Inflammatory macrophage treated with lipopolysaccharide for 4 hours (primary cell): ENCODE measurements at places on chromosomes 6 and 20.

DNA sequence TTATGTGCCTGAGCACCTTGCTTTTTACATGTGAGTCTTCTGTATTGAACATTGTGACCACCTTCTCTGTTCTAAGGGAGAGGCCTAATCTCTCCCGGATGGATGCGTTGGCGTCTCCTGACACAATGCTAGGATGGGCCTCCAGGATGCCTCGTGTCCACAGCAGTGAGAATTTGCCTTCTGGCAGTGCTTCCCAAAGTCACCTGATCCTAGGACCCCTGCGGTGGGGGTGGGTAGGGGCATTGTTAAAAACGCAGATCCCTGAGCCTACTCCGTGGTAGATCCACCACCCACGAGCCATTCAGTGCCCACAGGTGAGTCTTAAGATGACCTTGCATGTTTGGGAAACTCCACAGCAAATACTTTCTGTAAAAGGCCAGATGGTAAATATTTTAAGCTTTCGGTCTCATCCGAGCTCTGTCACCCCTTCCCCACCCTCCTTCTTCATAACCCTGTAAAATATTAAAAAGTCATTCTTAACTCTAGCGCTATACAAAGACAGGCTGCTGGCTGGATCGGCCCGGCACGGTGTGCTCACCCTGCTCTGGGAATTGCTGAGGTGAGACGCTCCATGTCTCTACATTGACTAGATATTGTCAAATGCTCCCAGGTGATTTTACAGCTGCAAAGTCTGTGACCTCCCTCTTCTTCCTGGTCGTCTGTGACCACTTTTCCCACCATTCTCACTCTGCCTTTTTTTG lies 106.7 kb upstream of the IYD start:
- no peak for DNase-seq

GRCh38 chr20:46774236-46774635 lies 64.8 kb downstream of the SLC2A10 start:
- no peak for DNase-seq

DNA sequence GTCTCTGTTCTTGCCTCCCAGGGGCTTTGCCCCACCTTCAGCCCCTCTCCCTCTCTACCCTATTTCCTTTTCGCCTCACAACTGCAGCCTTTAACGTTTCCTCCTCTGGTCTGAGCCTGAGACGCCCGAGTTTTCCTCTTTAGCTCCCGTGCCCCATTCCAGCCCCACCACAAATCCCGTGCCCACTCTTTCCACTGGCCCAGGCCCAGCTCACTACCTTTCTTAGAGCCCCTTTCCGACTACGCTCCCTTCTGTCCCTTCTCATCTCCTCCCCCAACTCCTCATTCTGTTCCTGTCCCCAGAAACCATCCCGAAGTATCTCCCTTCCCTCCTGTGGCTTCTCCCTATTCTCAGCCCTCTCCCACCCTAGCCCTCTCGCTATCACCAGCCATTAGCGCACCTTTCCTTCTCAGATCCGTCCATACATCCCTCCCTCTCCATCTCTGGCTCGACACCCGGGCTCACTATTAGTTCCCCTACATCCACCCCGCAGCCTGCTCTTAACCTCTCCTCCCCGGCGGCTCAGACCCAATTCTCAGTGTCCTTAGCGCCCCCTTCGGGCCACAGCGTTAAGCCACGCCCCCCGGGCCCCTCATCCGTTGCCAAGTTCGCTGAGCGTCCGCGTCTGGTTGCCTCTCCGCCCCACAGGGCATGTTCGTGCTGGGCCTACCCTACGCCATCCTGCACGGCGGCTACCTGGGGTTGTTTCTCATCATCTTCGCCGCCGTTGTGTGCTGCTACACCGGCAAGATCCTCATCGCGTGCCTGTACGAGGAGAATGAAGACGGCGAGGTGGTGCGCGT lies 2.7 kb downstream of the SLC32A1 start:
- peak; percentile 25 for DNase-seq

DNA sequence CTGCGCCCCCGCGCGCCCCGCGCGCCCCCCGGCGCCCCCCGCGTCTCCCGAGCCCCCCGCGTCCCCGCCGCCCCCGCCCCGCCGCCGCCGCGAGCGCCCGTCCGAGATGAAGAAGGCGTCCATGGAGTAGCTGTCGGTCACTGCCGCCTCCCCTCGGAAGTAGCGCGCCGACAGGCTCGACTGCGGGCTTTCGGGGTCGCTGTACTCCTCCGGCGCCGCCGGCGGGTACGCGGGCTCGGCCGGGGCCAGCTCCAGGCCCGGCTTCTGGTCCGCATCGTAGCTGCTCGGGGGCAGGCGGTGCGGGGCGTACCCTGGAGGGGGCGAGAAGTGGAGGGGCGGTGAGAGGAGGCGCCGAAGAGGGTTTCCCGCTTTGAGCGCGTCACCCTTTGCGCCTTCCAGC lies 11.2 kb upstream of the SRXN1 start:
- no peak for DNase-seq

- peak; percentile 98 for DNase-seq
These were observed 10.1 kb upstream of the PYGB start for GRCh38 chr20:25237610-25238318.

DNA sequence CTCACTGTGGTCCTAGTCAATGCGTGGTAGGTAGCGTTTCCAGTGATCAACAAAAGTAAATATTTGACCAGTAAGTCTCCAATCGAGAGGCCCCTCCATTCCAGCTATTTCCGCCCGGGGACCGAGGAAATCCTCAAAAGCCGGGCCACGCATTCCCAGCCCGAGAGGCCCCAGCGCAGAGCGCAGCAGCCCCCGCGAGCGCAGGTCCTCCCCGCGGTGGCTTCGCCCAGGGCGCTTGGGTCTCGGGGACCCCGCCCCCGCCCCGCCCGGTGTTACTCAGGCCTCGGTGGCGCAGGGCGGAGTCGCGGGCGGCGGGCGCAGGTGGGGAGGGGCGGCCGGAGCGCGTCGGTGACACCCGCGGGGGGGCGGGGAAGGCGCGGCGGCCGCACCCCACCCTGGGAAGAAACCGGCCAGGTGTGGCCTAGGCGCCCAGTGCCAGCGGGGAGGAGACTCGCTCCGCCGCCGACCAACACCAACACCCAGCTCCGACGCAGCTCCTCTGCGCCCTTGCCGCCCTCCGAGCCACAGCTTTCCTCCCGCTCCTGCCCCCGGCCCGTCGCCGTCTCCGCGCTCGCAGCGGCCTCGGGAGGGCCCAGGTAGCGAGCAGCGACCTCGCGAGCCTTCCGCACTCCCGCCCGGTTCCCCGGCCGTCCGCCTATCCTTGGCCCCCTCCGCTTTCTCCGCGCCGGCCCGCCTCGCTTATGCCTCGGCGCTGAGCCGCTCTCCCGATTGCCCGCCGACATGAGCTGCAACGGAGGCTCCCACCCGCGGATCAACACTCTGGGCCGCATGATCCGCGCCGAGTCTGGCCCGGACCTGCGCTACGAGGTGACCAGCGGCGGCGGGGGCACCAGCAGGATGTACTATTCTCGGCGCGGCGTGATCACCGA lies at the start of gene DSP:
Gene DSP (plus strand): TSS at position 497 of the 890 bp plus-strand sequence. CDS start 245 bp downstream, at position 742.
- DNase-seq = no peak

DNA sequence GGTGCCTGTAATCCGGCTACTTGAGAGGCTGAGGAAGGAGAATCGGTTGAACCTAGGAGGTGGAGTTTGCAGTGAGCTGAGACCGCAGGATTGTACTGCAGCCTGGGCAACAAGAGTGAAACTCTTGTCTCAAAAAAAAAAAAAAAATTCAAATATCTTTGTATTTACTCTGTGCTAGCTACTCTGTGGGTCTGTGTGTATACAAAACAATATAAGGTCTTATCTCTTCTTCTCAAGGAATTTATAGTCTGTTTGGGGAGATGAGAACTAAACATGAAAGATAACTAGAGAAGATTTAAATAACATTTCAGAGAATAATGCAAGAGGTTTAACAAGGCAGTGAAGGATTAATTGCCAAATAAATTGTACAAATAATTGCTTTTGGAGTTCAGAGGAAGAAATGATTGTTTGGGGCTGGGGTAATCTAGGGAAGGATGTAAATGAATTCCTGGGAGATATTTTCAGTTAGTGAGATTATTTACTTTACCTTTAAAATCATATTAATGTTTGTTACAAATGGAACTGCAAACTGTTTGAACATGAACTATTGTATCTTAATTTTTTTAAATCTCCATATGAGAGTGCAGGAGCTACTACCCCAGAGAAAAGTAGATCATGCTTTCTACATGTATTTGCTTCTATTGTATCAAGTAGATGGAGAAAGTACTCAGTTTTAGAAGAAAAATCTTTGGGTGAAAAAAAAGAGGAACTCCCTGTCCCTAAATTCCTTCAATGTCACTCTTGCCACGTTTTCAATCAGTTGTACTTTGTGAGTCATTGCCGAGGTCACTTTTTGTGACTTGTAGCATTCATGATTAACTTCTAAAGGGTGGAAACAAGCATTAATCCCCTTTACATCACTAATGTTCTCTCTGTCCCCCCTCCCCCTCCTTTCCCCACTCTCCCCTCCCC lies 39.0 kb downstream of the NCOA3 start:
- DNase-seq = peak; percentile 74

DNA sequence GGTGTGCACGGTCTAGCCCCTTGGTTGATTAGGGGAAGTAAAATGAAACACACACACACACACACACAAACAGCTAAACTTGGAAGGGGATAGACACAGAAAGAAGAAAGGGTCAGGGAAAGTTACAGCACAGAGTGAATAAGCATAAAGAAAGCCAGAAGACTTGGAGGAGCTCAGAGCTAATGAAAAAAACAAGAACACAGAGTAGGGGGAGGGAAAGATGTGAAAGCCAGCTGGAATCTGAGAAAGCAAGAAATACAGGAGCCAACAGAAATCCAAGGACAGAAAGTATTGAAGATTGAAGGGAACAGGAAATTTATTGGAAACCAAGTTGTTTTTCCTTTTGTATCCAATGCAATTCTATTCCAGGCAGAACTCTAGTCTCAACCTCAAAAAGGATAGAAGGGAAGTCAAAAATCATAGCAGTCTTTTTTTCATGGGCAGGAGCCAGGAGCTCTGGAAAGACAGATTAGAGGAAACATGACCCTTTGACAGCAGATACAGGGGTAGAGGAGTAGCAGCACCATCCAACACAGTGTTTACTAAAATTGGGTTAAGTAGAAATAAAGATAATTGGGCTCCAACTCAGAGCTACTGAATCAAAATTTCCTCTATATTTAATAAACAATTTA lies 10.1 kb downstream of the HMGCLL1 start:
- DNase-seq = no peak

DNA sequence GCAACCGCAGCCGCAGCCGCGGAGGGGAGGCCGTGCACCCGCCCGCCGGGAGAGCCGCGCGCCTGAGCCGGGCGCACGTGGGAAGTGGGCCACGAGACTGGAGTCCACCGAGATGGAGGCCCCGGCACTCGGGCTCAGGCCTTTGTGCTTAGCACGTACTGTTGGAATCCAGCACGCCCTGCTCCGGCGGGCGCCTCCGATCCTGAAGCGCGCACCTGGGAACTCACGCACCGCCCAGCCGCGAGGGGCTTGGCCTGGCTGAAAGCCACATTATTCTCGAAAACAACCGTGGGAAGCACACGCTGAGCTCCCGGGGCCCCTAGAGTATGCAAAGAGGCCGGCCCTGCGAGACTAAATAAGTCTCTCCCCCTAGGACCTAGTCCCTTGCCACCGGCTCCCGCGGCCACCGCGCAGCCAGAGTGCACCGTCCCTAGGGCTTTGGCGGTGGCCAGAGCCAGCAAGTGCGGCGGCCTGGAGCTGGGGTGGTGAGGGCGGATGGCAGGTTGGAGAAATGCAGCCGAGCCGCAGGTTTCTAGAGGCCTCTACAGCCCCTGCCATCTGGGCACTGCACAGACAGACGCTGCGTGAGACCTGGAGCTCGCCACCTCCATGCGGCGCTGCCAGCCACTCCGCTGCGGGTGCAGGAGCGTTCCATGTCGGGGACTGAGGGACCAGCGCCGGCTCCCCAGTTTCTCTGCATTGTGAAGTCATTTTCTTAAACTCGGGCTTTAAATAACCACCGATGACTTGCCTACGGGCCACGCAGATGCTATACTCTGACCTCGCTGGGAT lies 42.0 kb upstream of the LY86 start:
- peak; percentile 15 for DNase-seq

DNA sequence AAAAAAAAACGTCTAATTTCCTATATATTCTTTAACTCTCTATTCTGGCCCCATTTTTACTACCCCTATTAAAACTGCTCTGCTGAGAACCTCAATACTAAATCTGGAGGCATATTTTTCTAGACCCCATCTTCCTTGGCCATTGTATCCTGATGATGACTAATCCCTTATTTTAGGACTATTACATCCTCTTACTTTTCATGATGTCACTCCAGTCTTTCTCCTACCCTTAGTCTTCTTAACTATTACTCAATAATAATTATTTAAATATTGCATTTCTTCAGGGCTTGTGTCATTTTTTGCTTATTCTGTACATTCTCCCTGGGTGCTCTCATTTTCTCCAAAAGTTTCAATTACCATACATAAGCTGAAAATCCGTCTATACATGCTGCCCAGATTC lies 6.4 kb downstream of the FBXO30 start:
- peak; percentile 56 for DNase-seq

DNA sequence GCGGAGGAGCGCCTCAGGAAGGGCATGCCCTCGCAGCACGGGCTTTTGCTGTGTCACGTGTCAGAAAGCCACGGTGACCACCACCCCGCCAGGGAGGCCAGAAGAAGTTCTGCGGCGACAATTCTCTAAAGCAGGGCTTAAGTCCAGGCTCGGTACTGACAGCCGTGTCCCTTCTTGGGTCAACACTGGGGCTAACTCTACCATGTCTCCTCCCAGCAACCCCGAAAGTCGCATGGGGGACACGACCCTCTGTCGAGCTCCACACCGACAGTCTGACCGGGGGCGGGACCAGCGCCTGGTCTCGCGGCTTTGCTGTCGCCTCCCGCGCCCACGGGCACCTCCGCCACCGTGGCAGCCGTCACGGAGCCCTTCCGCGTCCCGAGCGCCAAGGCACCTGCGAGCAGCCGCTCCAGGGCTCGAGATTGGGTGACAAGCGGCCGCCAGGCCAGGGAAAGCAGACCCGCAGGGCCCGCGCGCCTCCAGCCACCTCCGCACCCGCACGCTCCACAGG lies 534 bp downstream of the NANP start:
- peak; percentile 54 for DNase-seq

GRCh38 chr6:99979953-99980352 lies 14.1 kb downstream of the MCHR2 start:
- no peak for DNase-seq

DNA sequence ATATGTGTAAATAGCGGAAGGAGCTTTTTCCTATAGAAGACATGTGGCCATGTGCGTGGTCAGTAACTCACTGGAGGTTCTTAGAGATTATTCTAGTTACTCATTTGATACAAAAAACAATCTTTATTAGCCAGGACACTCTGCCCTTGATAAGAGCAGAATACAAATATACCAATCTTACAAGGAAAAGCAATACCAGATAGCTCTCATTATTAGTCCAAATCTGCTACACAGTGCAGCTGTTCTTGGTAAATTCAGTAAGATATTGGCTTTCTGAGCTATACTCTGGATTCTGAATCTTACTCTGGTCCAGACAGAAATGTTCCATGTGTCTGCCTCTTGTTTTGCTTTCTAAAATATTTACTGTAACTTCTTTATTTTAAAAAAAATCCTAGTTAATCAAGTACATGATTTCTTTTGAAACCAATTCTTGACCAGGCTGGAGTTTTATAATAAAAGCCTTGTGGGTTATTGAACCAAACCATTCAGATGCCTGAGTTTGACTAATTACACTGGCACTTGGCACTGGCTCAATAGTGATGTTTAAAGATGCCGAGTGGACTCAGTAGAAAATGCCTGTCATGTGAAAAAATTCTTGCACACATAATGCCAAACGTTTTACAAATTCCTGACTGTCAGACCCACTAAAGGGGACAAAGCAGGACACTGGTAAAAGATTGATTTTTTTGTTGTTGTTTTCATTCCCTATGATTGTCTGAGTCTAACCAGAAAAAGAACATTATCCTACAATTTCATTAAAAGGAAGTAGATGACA lies 242.8 kb upstream of the TCF21 start:
- DNase-seq = no peak

- no peak for DNase-seq
These were observed 161.9 kb downstream of the TAF4 start for GRCh38 chr20:61903575-61904340.

GRCh38 chr6:167558246-167559177 lies 233.6 kb downstream of the TTLL2 start:
- no peak for DNase-seq
